ENCODE measurements at places on chromosomes 7 and 10. TPM values are rescaled to one million over a fixed set of nuclear protein-coding genes. Genes with fewer than 3 reads are reported as not detected.

DNA sequence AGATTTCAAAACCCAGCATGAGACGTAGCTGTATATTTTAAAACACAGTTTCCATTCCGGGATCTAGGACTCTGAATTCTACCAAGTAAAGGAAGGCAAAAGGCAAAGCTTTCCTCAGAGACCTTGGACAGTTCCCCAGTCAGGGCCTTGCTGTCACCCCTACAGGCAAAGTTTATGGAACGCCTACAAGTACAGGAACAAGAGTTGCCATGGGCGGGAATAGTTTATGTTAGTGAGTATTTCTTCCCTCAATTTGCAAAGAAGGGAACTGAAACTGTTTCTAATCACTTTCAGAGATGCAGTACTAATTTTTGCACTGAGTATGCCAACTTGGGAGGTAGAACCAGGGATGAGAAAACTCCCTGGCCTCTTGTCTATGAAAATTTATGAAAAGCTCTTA is 68.2 kb upstream of the LRGUK start:
- no peak overlapping the region for H3K4me3 ChIP-seq
- no peak for DNase-seq
- H3K4me1 ChIP-seq = no peaks in the 10 kb centered on the region

- no peaks in the 10 kb centered on the region for H3K36me3 ChIP-seq
- H3K27ac ChIP-seq = no peak overlapping the region
- peaks cover 31% of the 10 kb centered on the region for H3K27me3 ChIP-seq
- H3K4me3 ChIP-seq = no peak overlapping the region
- peaks cover 17% of the 10 kb centered on the region for H3K4me1 ChIP-seq
Measured at GRCh38 chr7:42231043-42231787, 5.8 kb downstream of the GLI3 start.

DNA sequence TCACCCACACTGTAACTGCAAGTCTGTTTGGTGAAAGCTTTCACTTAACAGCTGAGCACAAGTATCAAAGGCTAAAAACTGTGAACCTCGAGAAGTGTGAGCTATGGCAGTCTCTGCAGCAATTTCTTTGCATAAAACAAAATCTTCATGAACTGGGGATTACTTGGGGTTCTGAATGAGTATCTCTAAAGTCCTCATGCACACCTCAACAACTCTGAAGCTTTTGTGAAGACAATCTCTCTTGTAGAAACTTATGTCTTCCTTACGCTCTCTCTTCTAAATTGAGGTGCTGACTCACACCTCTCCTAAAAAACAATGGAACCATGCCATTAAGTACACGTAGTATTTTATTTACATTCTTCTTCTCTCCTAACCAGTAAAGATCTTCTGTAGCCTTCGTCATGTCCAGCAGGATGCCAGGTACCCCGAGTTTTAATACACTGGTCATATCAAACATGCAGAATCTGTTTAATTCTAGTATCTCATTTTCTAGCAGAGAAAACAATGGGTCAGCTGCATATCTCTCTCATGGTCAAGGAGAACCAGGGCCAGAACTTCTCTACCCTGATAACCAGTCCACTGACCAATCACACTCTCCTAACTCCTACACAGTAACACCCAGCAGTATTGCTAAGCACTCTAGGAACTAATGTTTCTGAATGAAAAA is 76.9 kb downstream of the UBE2H start:
- peaks cover 7% of the 10 kb centered on the region for H3K36me3 ChIP-seq
- H3K27ac ChIP-seq = no peak overlapping the region
- no peak for DNase-seq
- H3K4me3 ChIP-seq = no peak overlapping the region
- no peaks in the 10 kb centered on the region for H3K4me1 ChIP-seq

DNA sequence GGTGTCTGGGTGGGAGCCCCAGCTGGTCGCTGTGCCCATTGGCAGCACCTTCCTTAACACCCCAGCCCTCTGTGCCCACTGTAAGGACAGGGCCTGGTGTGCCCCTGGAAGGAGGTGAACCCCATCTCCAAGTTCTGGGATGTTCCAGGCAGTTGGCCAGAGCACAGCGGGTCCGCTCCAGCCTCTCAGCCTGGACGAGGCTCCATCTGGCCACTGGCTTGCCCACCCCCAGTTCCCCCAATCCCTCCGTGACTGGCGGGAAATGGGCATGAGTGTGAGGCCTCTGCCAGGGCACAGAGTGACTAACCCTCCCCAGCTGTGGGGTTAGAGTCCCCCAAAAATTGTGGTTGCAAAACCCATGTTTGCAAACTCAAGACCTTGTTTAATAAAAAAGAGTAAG is 15.6 kb downstream of the GRIFIN start:
- H3K4me1 ChIP-seq = peaks cover 40% of the 10 kb centered on the region
- H3K27me3 ChIP-seq = no peaks in the 10 kb centered on the region
- peak; percentile 87 for DNase-seq
- no peaks in the 10 kb centered on the region for H3K36me3 ChIP-seq
- no peak overlapping the region for H3K4me3 ChIP-seq
- H3K27ac ChIP-seq = peak overlapping the region; percentile 73

DNA sequence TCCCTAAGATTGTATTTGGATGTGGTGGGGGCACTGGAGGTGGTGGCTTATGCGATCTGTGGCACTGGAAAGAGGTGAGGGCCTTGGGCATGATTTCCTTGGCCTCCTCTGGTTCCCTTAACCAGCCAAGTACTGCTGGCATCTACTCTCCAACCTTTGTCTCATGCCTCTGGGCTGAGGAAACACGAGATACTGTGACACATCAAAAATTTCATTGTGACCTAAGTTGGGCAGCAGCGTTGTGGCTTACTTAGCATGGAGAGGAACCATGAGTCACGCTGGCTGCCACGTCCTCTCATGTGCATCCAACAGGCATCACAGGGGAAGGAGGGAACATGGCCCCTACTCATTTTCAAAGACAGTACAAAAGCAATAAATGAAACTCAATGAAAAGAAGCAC is 29.7 kb upstream of the GSDME start:
- H3K36me3 ChIP-seq = no peaks in the 10 kb centered on the region
- no peak for DNase-seq
- no peak overlapping the region for H3K4me3 ChIP-seq
- H3K27me3 ChIP-seq = no peaks in the 10 kb centered on the region

CLCN1 gene
- total RNA-seq = 0.28 TPM

DNA sequence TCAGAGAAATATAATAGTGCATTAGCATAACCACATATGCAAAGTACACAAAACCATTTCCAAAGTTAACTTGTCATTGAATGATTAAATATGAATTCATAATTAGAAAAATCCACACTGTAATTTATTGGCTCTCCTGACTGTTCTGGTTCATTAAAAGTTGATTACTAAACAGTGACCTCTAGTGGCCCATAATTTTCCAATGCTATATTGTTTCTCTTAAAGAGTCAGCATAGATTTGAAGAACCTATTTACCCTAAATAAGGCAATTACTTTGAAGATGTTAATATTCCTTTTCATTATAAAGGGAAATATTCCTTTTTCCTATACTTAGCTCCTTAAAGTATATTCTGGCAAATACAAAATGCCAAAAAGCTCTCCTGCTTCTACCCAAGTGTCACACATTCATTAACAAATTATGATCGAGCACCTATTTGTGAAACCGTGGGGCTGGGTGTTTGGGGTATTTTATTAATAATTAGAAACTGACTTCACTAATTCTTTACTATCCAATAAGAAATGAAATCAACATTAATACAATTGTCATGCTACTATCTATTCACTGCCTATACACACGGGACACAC is 86.2 kb downstream of the HIBADH start:
- H3K4me1 ChIP-seq = no peaks in the 10 kb centered on the region
- H3K27ac ChIP-seq = no peak overlapping the region
- no peaks in the 10 kb centered on the region for H3K36me3 ChIP-seq
- no peak for DNase-seq
- no peaks in the 10 kb centered on the region for H3K27me3 ChIP-seq
- no peak overlapping the region for H3K4me3 ChIP-seq

MAGI2 gene
- 61.3 TPM for total RNA-seq

GRCh38 chr10:44958196-44958897 is 1.3 kb upstream of the RASSF4 start:
- H3K27ac ChIP-seq = no peak overlapping the region
- peak overlapping the region; percentile 89 for H3K4me3 ChIP-seq
- H3K27me3 ChIP-seq = no peaks in the 10 kb centered on the region
- peaks cover 9% of the 10 kb centered on the region for H3K36me3 ChIP-seq
- DNase-seq = no peak

SPDYE16 gene
- total RNA-seq = not detected

KLF14 gene
- total RNA-seq = 0.22 TPM

DNA sequence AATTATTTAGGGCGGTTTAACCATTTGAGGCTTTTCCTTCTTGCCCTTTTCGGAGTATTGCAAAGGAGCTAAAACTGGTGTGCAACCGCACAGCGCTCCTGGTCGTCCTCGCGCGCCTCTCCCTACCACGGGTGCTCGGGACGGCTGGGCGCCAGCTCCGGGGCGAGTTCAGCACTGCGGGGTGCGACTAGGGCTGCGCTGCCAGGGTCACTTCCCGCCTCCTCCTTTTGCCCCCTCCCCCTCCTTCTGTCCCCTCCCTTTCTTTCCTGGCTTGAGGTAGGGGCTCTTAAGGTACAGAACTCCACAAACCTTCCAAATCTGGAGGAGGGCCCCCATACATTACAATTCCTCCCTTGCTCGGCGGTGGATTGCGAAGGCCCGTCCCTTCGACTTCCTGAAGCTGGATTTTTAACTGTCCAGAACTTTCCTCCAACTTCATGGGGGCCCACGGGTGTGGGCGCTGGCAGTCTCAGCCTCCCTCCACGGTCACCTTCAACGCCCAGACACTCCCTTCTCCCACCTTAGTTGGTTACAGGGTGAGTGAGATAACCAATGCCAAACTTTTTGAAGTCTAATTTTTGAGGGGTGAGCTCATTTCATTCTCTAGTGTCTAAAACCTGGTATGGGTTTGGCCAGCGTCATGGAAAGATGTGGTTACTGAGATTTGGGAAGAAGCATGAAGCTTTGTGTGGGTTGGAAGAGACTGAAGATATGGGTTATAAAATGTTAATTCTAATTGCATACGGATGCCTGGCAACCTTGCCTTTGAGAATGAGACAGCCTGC is 3.1 kb downstream of the FZD1 start:
- H3K4me3 ChIP-seq = peak overlapping the region; percentile 66
- H3K36me3 ChIP-seq = peaks cover 10% of the 10 kb centered on the region
- peak overlapping the region; percentile 43 for H3K27ac ChIP-seq

GRCh38 chr10:131213741-131214505 is 97.6 kb downstream of the TCERG1L start:
- peaks cover 14% of the 10 kb centered on the region for H3K4me1 ChIP-seq
- H3K4me3 ChIP-seq = no peak overlapping the region
- peaks cover 3% of the 10 kb centered on the region for H3K36me3 ChIP-seq
- no peak for DNase-seq
- no peak overlapping the region for H3K27ac ChIP-seq

DNA sequence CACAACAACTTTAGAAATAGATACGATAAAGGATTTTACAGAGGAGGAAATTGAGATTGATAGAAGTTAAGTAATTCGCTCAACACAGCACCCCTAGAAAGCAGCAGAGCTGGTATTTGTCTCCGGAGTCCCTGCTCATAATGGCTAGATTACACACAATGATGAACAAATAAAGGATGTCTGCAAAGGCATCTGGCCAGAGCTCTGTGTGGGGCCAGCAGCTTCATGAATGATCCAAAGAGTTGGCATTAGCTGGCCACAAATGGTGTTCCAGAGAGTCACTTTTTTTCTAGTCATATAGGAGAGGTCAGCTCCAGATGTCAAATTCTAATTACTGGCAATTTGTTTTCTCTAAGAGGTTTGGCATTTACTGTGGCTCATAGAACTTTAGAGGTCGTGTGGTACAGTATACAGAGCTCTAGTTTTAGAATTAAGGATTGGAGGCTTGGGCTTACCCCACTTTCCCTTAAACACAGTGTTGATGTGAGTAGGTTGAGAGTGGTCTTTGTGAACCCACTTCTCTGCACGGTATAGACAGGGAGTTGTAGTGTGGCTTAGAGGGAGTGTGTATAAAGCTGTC is 186.2 kb downstream of the BICC1 start:
- H3K27me3 ChIP-seq = no peaks in the 10 kb centered on the region
- no peaks in the 10 kb centered on the region for H3K36me3 ChIP-seq
- H3K4me1 ChIP-seq = no peaks in the 10 kb centered on the region

- peaks cover 11% of the 10 kb centered on the region for H3K4me1 ChIP-seq
- no peak overlapping the region for H3K4me3 ChIP-seq
- DNase-seq = no peak
- no peak overlapping the region for H3K27ac ChIP-seq
Measured at GRCh38 chr7:70833726-70834125, 298.2 kb upstream of the GALNT17 start.

DNA sequence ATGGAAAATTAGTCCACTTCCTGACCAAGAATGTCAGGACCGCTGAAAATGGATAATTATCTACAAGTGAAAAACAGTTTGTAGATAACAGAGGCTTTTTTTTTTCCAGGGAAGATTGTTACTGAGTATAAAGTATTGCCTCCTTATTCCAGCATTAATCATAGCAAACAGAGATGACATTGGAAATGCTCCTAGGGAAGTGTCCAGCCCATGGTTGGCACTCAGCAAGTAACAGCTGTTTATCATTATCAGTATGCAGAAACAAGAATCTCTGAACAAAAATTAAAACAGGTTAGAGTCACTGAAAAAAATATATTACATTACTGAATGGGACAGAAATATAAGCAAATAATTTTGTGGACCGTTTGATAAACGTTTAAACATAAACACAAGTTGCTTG is 14.6 kb downstream of the FGL2 start:
- H3K27ac ChIP-seq = no peak overlapping the region
- H3K36me3 ChIP-seq = no peaks in the 10 kb centered on the region
- H3K4me3 ChIP-seq = no peak overlapping the region
- H3K27me3 ChIP-seq = no peaks in the 10 kb centered on the region
- DNase-seq = no peak

PRKCQ gene
- total RNA-seq = 9.0 TPM

DNA sequence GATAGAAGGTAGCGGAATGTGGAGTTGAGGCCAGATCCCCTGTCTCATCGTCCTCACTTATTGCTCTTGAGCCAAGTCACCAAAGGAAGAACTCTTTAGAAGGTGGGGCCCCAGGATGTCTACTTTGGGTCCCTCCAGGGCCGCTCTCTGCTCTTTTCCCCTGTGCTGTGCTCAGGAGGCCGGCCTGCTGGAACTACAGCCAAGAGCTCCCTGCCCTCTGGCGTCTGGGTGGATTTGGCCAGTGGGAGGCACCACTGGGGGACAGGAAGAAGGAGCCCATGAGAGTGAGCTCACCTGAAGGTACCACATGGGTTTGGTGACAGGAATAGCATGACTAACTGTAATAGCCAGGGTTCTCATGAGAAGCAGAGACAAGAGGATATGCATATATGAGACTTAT is 97.7 kb upstream of the FAM180A start:
- no peak for DNase-seq
- H3K27me3 ChIP-seq = no peaks in the 10 kb centered on the region
- no peak overlapping the region for H3K27ac ChIP-seq
- no peaks in the 10 kb centered on the region for H3K4me1 ChIP-seq
- H3K36me3 ChIP-seq = no peaks in the 10 kb centered on the region

CAMK1D gene
- 29.6 TPM for total RNA-seq

Measured in spinal cord (tissue), 10 donors.